Testis (tissue), 5 donors: ENCODE measurements at places on chromosomes 12 and 14. TPM values are rescaled to one million over a fixed set of nuclear protein-coding genes. Genes with fewer than 3 reads are reported as not detected.

Gene CEBPE
- total RNA-seq, result 0.19 TPM

Gene DCN
- total RNA-seq, result 144 TPM

Gene CFAP54
- 36.9 TPM for total RNA-seq

Gene SYT1
- total RNA-seq, result 1.3 TPM

Gene NAA30
- total RNA-seq, result 33.0 TPM

Gene RIMKLB
- 141 TPM for total RNA-seq

Gene KSR2
- 2.4 TPM for total RNA-seq

Gene TMEM117
- 14.8 TPM for total RNA-seq

Gene FAM216A
- 39.7 TPM for total RNA-seq

Gene UBE2N
- total RNA-seq, result 99.4 TPM

Gene FGF6
- not detected for total RNA-seq

Gene FAM90A1
- 1.8 TPM for total RNA-seq

Gene MORN3
- 8.3 TPM for total RNA-seq
